Activated T-cell treated with anti-CD3 and anti-CD28 coated beads, Interleukin-2, amount 50 U/mL, for 1 hour (primary cell): ENCODE measurements at places on chromosomes 16 and 17.

GRCh38 chr16:90004577-90004976 is 14.7 kb downstream of the DBNDD1 start:
- no peak for DNase-seq

GRCh38 chr17:74768069-74768762 is 7.9 kb downstream of the NAT9 start:
- no peak for DNase-seq

GRCh38 chr16:83549316-83550182 is 258.2 kb upstream of the HSBP1 start:
- DNase-seq = no peak

GRCh38 chr17:33832262-33832661 is 422.8 kb upstream of the CCL2 start:
- DNase-seq = no peak

DNA sequence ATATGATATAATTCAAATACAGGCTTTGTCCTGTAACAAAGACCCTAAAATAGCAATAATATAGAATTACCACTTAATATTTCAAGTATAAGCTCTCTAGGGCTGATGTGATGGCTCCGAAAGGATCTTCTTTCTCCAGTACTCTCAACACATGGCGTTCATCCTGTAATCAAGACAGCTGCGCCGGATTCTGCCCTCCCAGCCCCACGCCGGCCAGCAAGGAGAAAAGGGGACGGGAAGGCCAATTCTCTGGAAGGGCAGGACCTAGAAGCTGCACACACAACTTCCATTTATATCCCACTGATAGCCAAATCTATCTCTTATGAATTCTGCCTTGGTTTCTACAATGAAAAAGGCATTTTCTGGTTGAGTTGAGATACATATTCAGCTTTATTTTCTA is 32.0 kb downstream of the CCDC182 start:
- DNase-seq = no peak

DNA sequence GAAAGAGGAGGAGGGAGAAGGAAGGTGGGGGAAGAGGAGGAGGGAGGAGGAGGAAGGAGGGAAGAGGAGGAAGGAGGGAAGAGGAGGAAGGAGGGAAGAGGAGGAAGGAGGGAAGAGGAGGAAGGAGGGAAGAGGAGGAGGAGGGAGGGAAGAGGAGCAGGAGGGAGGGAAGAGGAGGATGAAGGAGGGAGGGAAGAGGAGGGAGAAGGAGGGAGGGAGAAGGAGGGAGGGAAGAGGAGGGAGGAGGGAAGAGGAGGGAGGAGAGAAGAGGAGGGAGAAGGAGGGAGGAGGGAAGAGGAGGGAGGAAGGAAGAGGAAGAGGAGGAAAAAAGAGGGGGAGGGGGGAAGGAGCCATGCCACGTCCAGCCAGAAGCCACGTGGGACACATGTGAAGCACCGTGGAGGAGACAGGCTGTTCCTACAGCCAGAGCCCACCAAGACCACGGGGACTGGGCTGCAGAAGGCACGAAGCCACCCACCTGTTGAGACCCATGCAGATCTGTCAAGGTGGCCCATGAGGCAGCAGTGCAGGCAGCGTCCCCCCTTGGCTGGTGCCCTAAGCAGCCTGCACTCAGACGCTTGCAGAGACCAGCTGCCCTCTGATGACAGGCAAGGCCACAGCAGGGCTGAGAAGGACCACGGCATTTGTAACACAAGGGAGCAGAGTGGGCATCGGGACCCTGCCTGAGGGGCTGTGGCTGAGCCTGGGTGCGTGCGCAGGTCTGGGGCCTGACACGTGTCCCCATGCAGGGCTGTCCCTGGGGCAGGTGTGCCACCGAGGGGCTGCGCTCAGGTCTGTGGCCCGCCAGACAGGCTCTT is 10.3 kb downstream of the NDUFAF8 start:
- DNase-seq = no peak
